ENCODE measurements at places on chromosomes 7 and 10.
A peak's percentile ranks its signal among the peaks of the same experiment; 100 is the strongest.

DNA sequence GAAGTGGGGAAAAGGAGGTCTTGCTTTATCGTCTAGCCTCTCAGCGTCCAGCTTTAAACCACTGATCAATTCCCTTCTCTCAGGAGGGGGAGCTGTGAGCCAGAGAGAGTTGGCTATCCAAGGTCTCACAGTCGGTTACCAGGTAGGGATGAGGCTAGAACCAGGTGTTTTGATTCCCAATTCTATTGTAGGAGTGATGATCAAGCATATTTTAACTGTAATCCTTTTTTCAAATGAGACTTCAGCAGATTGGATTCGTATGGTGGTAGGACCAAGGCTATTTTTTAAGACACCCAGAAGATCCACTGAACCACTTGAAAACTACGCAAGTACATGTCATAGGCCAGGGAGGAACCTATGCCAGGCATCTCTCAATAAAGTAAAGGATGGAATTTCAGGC lies 8.4 kb downstream of the MINDY4 start:
- no peak for DNase-seq

GRCh38 chr7:15015545-15016314 lies 113.2 kb upstream of the DGKB start:
- peak; percentile 24 for DNase-seq

DNA sequence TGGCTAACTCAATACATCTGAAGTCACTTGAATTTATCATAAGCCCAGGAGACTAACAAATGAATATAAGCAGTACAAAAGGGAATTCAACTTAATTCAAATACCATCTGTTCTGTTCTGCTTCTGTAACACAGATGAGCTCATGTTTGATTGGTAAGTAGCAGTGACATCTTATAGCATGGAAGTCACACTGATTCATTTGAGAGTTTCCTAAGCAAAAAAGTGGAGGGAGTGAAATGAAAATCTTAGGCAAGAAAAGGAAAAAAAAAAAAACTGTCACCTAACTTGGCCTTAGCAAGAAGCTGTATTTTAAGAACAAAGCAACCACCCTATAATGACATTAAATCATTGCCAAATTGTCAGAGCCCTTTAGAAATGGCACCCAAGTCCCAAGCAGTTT lies 49.5 kb downstream of the SMURF1 start:
- no peak for DNase-seq

DNA sequence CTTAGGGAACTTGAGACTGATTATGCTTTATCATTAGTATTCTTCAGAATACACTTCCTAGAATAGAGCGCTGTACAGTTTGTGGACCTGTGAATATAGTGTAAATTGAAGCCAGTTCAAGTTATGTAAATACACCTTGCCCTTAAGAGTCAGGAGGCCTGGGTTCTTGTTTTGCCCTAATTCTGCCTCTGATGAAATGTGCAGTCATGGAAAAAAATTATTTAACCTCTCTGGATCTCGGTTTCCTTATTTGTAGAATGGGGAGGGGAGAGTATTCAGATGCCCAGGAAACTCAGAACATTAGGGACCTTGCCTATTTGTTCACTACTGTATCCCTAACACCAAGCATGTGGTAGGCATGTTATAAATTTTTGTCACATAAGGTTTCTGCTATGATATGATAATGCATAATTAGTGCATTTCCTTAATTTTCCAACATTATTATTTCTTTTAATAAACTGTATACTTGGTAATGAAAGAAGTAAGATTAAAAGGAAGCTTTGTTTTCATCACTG lies 1.3 kb downstream of the EXOC6 start:
- DNase-seq: no peak

DNA sequence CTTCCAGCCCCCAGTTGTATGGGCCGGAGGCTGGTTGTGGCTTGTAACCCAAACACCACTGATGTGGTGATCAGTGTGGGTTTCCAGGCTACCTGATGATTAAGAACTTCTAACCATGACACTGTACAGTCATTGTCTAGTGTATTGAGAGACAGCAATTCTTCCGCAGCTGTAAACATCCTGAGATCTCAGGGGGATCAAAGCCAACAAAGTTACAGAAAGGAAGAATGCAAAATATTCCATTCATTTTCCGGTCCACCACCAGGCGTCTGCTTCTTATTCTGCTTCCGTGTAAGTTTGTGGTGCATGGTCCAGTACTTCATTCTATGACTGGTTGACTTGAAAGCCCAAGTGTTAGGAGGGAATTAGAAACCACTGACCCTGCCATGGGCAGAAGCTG lies 10.3 kb upstream of the GLI3 start:
- DNase-seq: no peak

DNA sequence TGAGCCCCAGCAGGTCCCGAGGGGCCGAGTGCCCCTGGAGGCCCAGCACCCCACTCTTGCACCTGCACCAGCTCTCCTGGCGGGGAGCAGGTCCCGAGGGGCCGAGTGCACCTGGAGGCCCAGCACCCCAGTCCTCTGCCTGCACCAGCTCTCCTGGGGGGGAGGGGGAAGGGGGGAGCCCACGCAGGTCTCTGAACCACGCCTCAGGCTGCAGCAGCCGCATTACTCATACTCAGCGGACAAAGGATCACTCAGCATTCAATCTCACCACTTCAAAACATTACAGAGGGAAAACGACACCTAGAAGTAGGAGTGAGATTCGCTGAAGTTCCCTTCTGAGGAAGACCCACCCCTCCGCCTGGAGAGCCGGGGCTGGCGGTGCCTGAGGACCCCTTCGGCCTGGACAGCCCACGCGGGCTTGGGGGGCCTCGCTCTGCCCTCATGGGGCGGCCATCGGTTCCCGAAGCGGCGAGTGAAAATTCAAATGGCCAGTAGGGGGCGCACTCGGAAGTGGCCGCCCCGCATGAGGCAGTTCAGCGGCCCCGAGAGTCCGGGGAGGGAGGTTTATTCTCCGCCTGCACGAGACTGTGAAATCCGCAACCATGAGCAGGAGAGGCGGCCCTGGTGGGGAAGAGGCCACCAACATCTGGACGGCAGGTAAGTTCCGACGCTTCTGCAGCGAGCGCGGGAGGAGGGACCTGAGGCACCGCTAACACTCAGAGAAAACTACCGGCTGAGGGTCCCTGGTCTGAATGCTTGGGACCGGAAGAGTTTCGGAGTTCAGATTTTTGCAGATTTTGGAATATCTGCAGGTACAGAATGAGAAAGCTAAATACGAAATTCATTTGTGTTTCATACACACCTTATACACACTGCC lies 1.1 kb upstream of the GPER1 start:
- peak; percentile 82 for DNase-seq

GRCh38 chr7:154638286-154638685 lies 364.6 kb downstream of the PAXIP1 start:
- DNase-seq: no peak

GRCh38 chr7:24734306-24734705 lies 23.0 kb downstream of the GSDME start:
- no peak for DNase-seq

- no peak for DNase-seq
These were observed 524.4 kb downstream of the NEBL start for GRCh38 chr10:20372748-20373147.

GRCh38 chr10:100344241-100344788 lies 2.7 kb upstream of the SCD start:
- no peak for DNase-seq

DNA sequence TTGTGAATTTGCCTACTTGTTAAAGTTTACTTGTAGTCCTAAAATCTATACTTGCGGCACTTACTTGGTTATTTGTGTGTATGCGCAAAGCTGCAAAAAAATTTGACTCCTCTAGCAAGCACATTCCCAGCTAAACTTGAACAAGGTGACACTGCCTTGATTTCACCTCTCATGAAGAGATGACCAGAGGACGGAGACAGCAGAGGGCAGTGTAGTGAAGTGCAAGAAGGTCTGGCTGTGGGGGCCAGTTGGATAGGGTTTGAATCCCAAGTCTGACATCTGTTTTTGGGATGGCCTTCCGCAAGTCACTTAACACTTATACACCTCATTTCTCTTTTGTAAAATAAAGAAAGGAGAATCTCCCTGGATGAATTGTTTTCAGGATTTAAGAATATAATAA lies 15.7 kb downstream of the SLK start:
- DNase-seq: no peak

GRCh38 chr7:32516551-32517100 lies 21.3 kb downstream of the AVL9 start:
- no peak for DNase-seq

DNA sequence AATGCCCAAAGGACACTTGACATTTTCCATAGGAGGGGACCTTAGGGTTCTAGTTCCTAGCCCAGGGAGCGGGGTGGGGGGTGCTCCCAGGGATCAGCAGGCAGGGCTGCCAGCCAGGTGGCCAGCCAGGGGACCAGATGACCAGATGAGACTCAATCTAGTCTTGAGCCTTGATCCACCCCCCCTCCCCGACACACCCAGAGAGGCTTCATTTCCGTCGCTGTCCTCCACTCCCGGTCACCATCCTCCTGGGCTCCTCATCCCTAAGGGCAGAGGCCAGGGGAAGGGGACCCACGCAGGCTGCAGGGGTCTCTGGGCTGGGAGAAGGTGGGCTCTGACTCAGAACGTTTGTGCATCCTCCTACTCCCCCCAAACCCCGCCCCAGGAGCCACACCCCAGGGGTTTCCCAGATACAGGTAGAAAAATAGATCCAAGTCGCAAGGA lies 1.0 kb downstream of the STX1A start:
- DNase-seq: no peak

DNA sequence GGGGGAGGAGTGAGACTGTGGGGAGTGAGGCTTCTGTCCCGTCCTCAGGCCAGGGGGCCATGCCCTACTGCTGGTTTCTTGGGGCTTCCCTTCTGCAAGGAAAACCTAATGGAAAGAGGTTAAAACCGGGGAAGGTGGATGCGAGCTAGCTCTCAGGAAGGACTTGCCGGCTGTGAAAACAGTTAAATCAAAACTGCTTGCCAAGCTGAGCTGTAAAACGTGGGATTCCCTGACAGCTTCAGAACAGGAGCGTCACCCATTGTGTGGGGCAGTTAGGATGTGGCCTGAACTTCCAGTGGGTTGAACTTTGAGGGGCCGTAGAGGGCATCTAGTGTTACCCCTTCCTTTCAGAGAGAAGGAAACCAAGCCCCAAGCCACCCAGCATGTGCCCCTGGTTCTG lies 13.1 kb downstream of the TSPAN15 start:
- DNase-seq: no peak

DNA sequence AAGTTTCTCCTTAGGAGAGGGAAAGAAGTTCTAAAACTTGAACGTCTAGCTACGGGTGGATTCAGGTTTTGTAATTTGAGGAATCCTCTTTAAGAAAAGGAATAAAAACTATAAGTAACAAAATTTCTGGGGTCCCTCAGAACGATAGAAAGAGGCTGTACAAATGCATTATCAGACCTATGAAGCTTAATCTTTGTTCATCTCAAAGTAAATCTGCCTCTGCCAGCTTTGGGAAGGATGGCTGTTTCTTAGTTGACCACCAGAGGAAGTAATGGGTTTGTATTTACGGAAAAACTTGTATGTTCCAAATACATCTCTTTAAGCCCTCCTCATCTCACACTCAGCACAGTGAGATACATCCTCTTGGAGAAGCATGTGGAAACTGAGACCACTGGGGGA lies 864 bp downstream of the PSTK start:
- DNase-seq: no peak

- peak; percentile 38 for DNase-seq
These were observed 102.2 kb downstream of the RBM20 start for GRCh38 chr10:110746254-110746826.

DNA sequence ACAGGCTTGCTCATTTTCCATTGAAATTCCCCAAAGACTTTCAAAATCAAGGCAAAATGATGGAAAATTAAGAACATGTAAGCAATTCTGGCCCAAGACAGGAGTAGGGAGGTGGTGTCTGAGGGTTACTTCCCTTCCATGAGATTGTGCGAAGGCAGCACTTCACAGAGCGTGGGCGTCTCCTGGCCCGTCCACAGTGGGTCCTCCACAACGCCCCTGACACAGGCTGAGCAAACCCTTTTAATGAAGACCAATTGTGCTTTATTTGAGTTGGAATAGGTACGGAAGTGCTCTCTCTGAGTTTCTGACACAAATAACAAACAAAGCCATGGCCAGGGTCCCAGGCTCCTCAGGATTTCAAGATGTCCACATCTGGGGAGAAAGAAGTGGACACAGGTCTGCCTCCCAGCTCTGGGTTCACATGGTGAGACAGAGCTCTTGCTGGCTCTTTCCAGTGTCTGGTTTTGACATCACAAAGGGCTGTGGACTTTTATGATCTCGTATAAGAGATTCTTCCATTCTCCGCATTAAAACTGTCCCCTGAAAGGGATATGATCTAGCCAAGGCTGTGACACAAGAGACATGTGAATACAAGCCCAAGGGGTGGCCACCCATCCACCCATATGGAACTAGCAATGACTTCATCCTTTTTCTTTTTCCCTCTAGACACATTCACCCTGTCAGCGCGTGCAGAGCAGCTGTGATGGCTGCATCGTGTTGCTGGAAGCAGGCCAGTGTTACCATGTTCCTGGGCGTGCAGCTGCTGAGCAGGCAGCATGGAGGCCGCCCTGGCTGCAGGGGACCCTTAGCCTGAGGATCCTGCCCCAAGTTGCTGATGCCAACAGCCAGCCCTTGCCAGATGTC lies 145.6 kb downstream of the ADAM12 start:
- peak; percentile 81 for DNase-seq

- no peak for DNase-seq
These were observed 1.5 kb upstream of the NOBOX start for GRCh38 chr7:144404946-144405345.

GRCh38 chr7:43655584-43655983 lies 72.7 kb downstream of the STK17A start:
- no peak for DNase-seq

DNA sequence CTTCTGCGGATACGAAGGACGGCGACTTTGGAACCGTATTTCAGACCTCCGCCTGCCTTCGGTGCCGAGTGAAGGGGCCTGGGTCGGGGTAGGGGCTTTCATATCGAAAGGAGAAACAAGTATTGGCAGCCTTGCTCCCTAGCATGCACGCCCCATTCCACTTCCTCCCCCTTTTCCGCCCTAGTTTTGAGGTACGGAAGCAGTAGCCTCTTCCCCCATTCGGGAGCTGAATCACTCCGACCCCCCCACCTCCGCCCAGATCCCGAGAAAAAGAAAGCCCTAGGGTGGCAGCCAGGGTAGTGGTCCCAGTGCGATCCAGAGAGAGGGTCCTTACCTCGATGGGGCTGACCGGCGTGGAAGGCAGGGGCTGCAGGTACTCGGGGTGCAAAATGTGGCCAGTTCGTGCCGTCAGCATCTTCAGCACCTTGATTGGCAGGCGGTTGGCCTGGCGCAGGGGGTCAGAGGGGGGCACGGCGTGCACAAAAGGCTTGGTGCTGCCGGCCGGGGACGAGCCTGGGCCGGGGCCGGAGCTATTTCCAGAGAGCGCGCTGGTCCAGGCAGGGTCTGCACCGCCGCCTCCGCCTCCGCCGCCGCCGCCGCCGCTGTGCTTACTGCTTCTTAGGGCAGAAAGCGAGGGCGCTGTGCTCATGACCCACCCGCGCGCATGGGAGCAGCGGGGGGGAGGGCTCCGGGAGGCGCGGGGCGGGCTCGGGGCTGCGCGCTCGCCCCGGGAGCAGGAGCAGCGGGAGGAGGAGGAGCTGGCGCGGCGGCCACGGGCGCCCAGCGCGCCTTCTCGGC lies 594 bp downstream of the ZNF503 start:
- peak; percentile 77 for DNase-seq

GRCh38 chr10:13902868-13903587 lies 316.3 kb downstream of the PRPF18 start:
- no peak for DNase-seq

GRCh38 chr7:135620980-135621850 lies 41.1 kb upstream of the STMP1 start:
- peak; percentile 28 for DNase-seq
